Upper lobe of left lung (tissue), 6 donors: ENCODE measurements at places on chromosomes 3 and 15. TPM values are rescaled to one million over a fixed set of nuclear protein-coding genes. Genes with fewer than 3 reads are reported as not detected.

The MKRN2OS gene
- 1.8 TPM for total RNA-seq

The NOX5 gene
- 0.20 TPM for total RNA-seq

The DMXL2 gene
- 66.6 TPM for total RNA-seq

The DTWD1 gene
- 20.7 TPM for total RNA-seq

The EFL1 gene
- 27.7 TPM for total RNA-seq

The DUOXA1 gene
- 84.2 TPM for total RNA-seq

The CHST2 gene
- 2.1 TPM for total RNA-seq

The TMEM108 gene
- total RNA-seq: 10.2 TPM

The ITGA11 gene
- total RNA-seq: 1.1 TPM

The ZCWPW2 gene
- total RNA-seq: 0.89 TPM

The GOLGA8G gene
- total RNA-seq: not detected

The LIPH gene
- 54.5 TPM for total RNA-seq

The SKIL gene
- total RNA-seq: 78.1 TPM

The KLF15 gene
- total RNA-seq: 52.4 TPM

The STRC gene
- 0.07 TPM for total RNA-seq

The SLC51B gene
- 0.69 TPM for total RNA-seq

The SCN11A gene
- total RNA-seq: 1.0 TPM

The CCDC39 gene
- 1.2 TPM for total RNA-seq

The ACAD9 gene
- total RNA-seq: 58.6 TPM

The IQCF6 gene
- total RNA-seq: not detected

The CYP1A2 gene
- total RNA-seq: not detected

The MESP2 gene
- total RNA-seq: not detected

The RETNLB gene
- not detected for total RNA-seq

The PPM1L gene
- total RNA-seq: 25.6 TPM
